Tibial nerve (tissue), 4 donors: ENCODE measurements at places on chromosomes 6 and 20. TPM values are rescaled to one million over a fixed set of nuclear protein-coding genes. Genes with fewer than 3 reads are reported as not detected.

DNA sequence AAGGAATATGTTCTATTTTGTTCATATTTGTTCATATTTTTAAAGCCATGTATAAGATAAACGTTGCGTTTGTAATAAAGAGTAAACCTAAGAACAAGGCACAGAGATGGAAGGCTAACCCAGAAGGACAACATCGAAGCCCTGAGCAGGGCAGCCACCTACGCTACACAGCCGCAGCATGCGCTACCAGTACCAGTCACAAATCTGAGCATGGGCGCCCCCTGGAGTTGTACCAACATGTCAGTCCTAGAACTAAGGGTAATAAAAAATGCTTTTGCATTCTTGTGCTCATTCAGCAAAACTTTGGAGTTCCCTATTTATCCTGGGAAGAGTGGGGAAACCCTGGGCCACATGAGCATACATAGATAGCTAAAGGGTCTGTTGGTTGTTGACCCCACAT is 70.6 kb downstream of the PLEKHG1 start:
- no peak for DNase-seq

Gene OPRL1
- 0.21 TPM for total RNA-seq

DNA sequence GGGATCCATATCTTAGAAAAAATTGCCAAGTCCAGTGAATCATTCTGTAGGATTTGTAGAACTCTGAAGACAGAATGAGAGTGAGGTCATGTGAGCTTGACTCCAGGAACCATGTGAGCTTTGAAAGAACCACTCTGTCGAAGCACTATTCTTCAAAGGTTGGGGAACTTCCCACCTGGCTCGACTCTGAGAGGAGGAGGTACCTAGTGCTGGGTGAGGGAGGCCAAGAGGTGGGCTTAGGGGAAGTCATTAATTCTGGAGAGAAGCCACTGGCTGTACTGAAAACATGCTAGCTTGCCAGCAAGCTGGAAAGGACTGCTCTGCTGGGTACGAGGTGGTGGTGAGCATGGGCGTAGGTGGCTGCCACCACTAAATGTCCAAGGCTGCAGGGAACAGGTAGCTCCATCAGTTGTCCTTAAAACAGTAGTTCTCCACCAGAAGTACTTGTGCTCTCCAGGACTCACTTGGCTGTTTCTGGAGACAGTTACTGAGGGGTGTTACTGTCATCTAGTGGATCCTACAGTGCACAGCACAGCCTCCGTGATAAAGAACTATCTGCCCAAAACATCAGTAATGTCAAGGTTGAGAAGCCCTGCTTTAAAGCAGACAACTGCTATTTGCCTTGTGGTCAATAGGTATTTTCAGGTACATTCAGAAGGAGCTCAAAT is 34.7 kb upstream of the SYNJ2 start:
- no peak for DNase-seq

DNA sequence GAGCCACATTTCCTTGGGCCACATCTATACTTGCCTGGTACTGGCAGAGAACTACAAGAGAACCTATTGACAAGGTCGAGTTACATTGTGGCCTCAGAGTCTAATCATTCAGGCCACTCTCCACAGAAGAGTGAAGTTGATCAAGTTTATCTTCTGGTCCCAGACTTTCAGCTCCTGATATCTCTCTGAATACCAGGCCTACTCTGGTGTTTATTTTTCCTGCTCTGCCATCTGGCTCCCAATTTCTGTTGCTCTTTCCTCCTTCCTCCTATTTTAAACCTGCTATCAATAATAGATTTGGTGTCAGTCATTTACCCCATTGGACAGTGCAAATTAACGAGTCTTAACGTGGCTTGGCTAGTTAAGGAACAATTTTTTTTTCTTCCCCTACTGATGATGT is 46.6 kb downstream of the SCGN start:
- no peak for DNase-seq

GRCh38 chr6:109027964-109028363 is 66.7 kb downstream of the SESN1 start:
- no peak for DNase-seq

GRCh38 chr6:131045139-131045538 is 17.9 kb downstream of the EPB41L2 start:
- DNase-seq, result no peak

DNA sequence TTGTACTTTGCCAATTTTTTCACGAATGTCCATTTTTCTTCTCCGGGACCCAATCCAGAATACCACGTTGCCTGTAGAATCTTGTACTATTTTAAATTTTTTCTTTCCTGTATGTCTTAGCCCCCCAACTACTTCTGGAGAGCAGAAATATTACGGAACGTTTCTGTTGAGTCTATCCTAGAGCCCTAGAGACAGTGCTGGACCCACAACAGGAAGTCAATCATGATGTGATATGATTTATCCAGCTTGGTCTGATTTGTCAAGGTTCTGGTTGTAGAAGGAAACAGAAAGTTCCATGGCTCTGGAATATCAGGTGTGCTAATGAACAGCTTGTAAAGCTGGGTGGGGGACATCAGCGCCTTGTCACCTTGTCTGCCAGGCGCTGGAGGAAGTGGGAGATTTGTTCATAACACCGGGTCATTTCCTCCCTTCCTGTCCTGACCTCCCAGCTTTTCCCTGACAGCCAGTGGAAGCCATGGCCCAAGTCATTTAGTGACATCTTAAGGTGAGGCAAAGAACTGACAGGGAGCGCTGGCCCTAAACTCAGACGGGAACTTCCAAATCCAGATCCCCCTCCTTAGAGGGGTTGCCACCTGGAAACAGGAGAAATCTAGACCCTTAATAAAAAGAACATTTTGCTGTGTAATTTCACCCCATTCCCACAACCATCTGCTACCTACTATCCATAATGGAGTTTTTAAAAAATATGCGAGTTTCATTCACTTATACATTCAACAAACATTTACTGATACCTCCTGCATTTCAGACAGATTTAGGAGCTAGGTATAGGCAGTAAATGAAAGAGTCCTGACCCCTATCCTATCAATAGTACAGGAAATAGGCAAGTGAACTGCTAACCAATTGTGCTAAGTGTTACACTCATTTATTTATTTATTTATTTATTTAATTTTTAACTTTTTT is 130.5 kb downstream of the ZFP64 start:
- no peak for DNase-seq

GRCh38 chr6:165817771-165818170 is 154.7 kb upstream of the PDE10A start:
- DNase-seq, result no peak

GRCh38 chr6:3371222-3371949 is 85.5 kb downstream of the SLC22A23 start:
- no peak for DNase-seq

Gene MYB
- total RNA-seq, result 1.2 TPM

Gene RFX6
- not detected for total RNA-seq

Gene TCP11
- 0.84 TPM for total RNA-seq

DNA sequence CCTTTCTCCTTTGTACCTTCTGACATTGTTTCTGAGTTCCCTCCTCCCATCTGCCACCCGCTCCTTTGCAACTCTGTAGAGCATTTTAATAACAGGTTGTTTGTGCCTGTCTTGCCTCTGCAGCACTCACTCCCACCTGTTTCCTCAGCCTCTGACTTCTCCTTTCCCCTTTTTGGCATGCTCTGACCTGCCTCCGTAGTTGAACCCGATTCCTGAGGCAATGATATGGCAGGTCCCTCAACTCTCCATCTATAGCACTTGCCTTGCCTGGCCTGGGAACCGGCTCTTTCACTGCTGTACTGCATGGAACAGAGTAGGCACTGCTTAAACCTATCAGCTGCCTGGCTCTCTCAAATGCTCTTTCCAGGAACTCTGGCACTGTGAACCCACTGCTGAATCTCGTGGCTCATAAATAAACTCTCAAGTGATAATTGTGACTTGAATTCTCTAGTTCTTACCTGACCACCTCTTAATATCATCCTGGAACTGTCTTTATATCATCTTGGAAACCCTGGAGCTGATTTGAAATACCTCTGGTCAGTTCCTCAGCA is 50.3 kb downstream of the UTRN start:
- no peak for DNase-seq

- DNase-seq, result no peak
Observed at GRCh38 chr20:24033565-24033964, 45.0 kb upstream of the GGTLC1 start.

Gene TRIM15
- not detected for total RNA-seq

DNA sequence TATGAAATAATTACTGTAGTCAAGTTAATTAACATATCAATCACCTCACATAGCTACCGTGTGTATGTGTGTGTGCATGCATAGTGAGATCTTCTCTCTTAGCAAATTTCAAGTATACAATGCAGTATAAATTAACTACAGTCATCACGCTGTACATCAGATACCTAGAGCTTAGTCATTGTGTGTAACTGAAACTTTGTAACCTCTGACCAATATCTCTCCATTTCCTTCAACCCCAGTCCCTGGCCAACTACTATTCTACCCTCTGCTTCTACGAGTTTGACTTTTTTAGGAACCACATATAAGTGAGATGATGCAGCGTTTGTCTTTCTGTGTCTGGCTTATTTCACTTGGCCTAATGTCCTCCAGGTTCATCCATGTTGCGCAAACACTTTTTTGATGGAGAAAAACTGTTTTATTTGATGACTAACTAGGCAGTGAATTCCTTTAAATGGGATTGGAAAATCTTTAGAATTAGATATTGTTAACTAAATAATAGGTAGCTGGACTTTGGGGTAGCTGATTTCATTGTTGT is 459.5 kb downstream of the DHX35 start:
- no peak for DNase-seq

GRCh38 chr6:126574301-126574700 is 234.4 kb downstream of the CENPW start:
- no peak for DNase-seq

GRCh38 chr20:11553603-11554002 is 364.1 kb upstream of the BTBD3 start:
- DNase-seq, result no peak

DNA sequence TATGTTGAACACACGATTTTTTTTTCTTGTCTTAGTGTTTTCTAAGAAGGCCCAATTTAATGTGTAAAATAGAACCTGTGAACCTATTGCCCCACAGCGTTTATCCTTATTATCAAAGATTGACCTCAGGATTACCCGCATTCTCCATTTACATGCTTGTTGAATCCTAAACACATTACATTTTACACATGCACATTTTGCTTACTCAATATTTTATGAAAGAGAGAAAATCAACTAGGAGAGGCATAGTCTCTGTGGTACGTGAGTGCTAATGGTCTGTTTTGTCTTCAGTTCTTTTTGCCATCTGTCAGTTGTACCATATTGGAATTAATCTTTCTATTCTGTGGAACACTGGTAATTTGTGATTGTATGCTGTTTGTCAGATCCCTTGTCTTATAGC is 80.1 kb upstream of the SMIM8 start:
- DNase-seq, result no peak

DNA sequence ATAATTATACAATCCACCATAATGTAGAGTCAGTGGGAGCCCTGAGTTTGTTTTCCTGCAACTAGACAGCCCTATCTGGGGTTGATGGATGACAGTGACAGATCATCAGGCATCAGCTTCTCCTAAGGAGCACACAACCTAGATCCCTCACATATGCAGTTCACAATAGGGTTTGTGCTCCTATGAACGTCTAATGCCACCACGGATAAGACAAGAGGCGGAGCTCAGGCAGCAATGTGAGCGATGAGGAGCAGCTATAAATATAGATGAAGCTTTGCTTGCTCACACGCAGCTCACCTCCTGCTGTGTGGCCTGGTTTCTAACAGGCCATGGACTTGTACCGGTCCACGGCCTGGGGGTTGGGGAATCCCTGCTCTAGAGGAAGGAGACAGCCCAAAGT is 25.9 kb downstream of the EDEM2 start:
- DNase-seq, result no peak

Gene FAM162B
- 26.7 TPM for total RNA-seq

DNA sequence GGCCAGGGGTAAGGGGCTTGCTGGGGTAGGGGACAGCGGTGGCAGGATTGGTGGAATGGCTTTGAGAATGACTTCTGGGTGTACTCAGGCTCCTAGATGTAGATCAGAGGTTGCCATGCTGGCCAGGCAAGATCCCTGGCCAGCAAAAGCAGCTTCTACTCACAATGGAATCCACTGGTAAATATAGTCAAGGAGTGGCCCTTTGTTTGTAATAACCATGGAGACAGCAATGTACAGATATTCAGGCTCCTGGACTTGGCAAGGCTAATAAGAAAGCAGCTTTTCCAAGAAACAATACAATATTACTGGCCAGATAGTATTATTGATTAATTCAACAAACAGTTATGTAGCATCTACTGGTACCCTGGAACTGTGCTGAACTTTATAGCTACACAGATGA is 37.9 kb downstream of the CDH26 start:
- DNase-seq, result no peak

DNA sequence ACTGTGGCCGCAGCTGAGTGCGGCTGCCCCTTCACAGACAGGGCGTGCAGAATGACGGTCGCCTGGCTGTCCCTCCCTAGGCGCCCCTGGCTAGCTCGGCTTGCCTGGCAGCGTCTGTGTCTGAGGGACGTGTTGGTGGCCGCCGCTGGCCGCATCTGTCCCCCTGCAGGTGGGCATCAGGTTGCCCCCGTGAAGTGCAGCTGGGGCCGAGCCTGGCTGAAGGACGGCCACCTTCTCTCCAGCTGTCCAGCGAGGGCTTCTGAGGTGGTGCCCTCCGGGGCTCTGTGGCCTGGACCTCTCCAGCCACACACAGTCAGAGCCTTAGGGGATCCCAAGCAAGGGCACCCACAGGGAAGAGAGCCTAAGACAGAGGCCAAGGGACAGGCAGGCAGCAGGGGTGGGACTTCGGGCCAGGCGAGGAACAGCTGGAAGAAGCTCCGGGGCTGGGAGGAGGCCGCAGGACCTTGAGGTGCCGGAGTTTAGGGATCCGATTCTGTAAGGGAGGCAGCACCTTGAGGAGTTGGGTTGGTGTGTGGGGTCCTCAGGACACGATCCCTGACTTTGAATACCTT is 89.0 kb upstream of the EPB41L1 start:
- no peak for DNase-seq

Gene CDK19
- total RNA-seq, result 18.6 TPM

Gene TMEM74B
- total RNA-seq, result 1.5 TPM

Gene GID8
- 23.4 TPM for total RNA-seq

DNA sequence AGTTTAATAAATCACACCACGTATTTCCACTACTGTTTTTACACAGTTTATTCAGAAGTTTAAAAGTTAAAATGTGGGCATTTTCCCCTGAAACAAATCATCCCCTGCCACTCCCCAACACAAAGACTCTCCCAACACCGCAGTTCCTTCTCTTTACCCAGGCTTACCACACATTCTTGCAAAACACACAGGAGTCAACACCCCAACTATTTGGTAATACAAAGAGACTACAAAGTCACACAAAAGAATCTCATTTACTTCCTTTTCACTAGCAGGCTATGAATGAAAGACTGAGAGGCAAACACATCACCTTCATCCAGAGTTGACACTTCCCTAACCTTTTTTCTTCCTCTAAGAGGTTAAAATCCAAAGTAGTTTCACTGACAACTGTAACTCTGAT is 51.1 kb downstream of the KCTD20 start:
- DNase-seq, result no peak
